Stimulated activated CD8-positive, alpha-beta memory T cell treated with anti-CD3 and anti-CD28 coated beads, Interleukin-12 subunit alpha, Interleukin-12 subunit beta, amount 100 ng/mL, for 1 hour (primary cell): ENCODE measurements at places on chromosomes 7 and 10.

DNA sequence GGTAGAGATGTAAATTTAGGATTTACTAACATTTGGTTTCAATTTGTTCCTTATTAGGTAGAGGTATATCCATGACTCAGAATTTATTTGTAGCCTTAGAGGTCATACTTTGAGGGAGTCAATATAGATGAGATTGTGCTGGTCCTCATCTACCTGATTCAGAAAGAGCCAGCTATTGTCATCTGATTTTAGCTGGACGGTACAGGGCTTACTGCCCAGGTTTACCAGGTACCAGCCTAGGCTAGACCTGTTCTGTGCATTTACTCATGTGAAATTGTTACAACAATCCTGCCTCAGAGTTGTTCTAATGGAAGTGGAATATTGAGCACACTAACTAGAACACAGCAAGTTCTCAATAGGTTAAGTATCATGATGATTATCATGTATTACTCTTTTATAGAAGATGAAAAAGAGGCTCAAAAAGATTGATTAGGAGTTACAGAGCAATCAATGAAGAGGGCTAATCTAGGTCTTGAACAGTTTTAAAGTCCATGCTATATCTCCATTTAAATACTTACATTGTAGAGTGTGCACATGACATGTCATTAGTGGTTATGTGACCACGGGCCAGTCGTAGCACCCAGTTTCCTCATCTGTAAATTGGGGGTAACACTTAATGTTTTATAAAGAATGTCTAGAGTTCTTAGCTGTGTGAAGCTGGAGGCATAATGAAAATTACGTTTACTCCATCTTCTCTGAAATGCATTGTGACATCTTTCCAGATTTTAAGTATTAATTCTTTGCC is 42.1 kb downstream of the TRIM24 start:
- DNase-seq, result no peak

- no peak for DNase-seq
Measured at GRCh38 chr7:88437132-88437531, 130.4 kb upstream of the STEAP4 start.

- DNase-seq, result no peak
Measured at GRCh38 chr7:43437001-43437400, 145.9 kb upstream of the STK17A start.

- DNase-seq, result no peak
Measured at GRCh38 chr10:18984531-18984930, 64.1 kb upstream of the MALRD1 start.

DNA sequence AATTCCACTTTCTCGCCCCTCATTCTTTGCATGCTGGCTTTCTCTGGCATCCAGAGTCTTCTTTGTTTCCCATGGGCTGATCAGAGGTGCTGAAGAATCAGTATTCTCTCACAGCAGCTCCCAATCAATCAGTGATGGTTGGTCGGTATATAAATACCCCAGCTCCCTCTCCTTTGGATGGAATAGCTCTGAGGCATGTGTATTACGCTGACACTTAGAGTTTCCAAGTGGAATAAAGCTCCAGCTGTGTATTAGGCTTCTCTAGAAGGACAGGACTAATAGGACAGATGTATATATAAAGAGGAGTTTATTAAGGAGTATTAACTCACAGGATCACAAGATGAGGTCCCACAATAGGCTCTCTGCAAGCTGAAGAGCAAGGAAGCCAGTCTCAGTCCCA is 218.3 kb upstream of the GRB10 start:
- DNase-seq, result no peak

DNA sequence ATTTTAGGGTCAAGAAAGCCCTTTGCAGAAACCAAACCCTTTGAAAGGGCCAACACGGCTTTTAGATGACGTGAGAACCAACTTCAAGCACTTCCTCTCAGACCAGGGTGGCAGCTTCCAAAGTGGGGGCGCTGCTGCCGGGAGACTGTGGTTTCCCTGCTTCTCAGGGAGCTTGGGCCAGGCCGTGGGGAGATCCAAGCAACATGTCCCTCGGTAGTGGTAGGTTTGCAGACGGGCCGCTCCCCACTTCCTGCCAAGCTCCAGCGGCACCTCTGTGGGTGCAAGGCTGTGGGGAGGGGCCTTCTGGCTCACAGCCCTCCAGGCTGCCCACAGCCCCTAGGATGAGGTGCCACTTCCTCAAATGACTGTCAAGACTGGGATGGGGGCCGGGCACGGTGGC is 132.4 kb downstream of the FAM53B start:
- no peak for DNase-seq

GRCh38 chr7:150931199-150931869 is 46.8 kb downstream of the KCNH2 start:
- DNase-seq, result peak; percentile 18

DNA sequence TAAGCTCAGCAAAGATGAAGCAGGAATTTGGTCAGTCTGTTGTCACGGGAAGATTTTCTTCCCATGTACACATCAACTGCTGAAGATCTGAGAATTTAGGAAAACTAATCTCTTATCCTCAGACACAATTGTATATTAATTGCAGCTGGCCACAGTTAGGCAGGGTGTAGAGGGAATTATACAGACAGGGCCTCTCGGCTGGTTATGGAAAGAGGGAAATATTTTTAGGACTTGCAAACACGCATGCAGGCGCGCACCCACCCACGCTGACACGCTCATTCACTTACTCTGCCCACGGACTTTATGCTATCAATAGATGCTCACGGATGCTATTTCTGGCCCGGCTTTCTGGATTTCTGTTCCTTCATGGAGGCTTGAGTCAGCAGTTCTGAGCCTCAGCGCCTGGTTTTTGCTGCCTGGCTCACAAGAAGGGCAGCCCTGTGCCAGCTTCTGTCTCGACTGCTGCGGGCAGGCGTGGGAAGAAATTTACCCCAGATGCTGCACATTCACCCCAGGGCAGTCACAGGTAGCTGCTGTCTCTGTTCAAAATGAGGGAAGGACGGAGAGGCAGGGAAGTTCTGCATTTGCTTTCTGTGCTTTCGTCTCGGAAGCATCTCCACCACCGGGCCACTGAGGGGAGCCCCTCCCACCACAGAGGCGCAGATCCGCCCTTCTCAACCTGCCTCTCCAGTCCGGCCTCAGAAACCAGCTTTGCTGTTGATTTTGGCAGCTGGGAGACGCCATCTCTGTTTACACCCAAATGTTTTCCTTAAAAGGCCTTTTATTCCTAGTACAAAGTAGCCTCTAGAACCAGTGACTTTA is 116.3 kb upstream of the BTBD16 start:
- DNase-seq, result no peak

DNA sequence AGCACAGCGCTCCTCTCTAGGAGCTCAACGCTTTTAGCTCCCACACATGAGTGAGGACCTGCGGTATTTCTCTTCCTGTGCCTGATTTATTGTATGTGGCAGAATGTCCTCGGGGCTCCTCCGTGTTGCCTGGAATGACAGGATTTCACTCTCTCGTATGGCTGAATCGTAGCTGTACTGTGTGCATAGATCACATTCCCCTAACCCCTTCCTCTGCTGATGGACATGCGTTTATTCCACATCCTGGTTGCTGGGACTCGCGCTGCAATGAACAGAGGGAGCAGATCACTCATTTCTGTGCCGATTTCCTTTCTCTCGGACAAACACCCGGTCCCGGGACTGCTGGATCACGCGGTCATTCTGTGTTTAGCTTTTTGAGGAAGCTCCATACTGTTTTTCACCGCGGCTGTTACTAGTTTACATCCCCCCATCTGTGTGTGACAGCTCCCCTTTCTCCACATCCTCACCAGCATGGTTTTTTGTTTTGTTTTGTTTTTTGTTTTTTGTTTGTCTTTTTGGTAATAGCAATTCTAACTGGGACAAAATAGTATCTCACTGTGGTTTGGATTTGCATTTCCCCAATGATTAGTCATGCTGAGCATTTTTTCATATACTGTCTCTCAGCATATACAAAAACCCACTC is 76.3 kb downstream of the FOXL3 start:
- no peak for DNase-seq

DNA sequence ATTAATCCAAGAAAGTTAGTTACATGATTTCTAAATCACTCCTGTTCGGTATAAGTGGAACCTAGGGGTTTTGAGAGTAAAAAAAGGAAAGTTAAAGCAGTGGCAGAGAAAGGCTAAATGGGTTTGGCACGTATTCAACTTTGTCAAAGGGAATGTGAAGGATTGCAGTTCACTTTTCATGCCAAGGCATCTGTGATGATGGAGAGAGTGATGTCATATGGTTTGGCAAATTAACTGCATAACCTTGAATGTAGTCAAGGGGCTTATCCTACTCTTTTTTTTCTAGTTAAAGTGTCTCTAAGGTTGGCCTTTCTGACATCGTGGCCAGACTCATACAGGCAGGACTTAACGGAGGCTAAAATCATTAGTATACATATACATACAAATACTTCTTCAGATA is 277.8 kb downstream of the EXOC4 start:
- DNase-seq, result no peak

- no peak for DNase-seq
Measured at GRCh38 chr7:114989531-114989930, 67.6 kb downstream of the MDFIC start.

DNA sequence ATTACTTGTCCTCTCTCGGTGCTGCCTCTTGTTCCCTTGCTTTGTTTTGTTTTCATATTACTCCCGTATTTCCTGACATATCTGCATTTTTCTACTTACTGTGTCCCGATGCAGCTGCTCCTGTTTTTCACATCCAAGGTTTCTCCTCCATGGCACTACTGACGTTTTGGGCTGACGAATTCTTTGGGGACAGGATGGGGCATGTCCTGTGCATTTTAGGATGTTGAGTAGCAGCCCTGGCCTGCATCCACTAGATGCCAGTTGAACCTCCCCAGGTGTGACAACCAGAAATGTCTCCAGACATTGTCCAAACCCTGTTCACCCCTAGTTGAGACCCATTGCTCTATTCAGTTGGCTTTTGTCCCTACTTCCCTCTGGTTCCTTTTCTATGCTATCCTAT is 12.4 kb downstream of the ZNF789 start:
- no peak for DNase-seq

GRCh38 chr10:74190494-74190893 is 39.5 kb downstream of the ADK start:
- no peak for DNase-seq

GRCh38 chr10:77110757-77111156 is 526.9 kb downstream of the KCNMA1 start:
- no peak for DNase-seq

GRCh38 chr10:34555653-34556052 is 259.4 kb downstream of the PARD3 start:
- DNase-seq, result no peak

GRCh38 chr7:70480927-70481569 is 650.9 kb upstream of the GALNT17 start:
- no peak for DNase-seq

GRCh38 chr10:1664333-1664964 is 72.9 kb downstream of the ADARB2 start:
- no peak for DNase-seq

GRCh38 chr7:47088329-47089067 is 493.4 kb downstream of the TNS3 start:
- no peak for DNase-seq

- no peak for DNase-seq
Measured at GRCh38 chr7:144529269-144529926, 125.9 kb upstream of the NOBOX start.

DNA sequence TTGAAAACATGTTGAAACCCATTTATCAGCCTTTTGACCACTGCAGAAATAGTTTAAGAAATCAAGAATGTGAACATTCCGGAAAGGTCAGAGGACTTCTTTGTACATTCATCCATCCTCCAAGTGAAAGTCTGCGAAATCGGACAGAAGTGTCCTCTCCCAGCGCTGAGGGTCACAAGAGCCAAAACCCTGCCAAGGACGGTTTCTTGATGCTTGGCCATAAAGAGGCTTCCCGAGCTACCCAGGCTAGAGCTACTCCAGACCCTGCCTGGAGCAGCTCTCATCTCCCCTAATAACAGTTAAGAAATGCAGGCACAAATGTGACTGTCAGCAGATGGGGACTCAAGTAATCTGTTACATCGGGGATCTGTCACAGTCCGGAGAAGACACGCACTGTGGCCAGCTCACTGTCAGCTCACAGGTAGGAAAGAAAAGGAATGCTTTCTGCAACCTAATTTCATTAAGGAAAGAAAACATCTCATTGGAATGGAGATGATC is 4.5 kb upstream of the CYTH3 start:
- no peak for DNase-seq

DNA sequence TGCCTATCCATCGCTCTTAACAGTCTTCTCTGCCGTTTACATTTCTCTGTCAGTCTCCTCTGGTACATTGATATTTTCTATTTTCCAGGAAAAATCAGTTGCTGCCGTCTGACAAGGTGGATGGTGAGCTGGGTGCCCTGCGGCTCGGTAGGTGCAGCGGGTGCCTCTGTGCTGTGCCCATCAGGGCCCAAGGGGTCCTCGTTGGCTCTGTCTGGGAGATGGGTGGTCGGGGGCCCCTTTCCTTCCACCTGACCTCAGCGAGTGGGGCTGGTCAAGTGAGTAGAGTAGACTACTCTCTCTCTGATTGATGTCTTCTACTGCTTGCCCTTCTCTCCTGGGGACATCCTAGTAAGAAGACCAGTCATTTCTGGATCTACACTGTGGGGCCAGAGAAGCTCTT is 57.4 kb downstream of the MINDY4 start:
- DNase-seq, result no peak

GRCh38 chr7:72538856-72539255 is 126.7 kb upstream of the CALN1 start:
- DNase-seq, result no peak

- DNase-seq, result no peak
Measured at GRCh38 chr10:101379663-101380352, 25.8 kb downstream of the BTRC start.

- no peak for DNase-seq
Measured at GRCh38 chr10:62745581-62745980, 58.9 kb upstream of the ADO start.

DNA sequence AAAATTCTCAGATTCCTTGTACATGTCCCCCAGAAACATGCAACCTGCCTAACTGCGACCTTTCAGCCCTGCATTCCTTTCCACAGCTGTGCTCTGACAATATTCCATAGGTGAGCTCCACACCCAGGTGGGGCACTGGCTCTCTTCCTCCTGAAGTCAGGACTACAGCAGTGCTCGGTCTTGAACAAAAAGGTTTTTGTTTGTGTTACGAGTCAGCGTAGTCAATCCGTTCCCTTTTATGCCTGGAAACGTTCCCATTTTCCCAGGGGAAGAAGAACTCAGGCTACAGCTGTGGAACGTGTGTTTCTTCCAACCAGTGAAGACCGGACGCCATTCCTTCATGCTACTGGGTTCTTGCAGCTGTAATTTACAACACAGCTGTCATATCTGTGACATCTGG is 52.4 kb upstream of the PFKP start:
- DNase-seq, result no peak

DNA sequence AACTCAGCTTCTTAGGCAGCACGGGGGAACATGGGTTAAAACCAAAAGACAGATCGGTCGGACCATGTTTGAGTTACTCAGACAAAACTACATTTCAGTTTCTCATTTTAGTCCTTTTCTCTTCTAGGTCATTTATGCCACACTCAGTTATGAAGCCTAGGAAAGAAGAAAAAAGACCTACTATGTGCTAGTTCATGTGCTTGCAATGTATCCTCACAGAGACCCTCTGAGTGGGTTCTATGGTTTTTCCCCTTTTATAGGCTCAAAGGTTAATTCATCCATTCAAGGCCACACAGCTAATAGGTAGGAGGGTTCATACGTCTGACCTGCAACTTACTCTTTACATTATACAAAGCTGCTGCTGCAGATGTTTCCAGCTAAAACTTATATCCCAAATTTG is 104.7 kb upstream of the ZNF438 start:
- no peak for DNase-seq

- no peak for DNase-seq
Measured at GRCh38 chr7:125112850-125113249, 183.2 kb upstream of the POT1 start.
